ENCODE measurements at places on chromosomes 3 and 15. TPM values are rescaled to one million over a fixed set of nuclear protein-coding genes. Genes with fewer than 3 reads are reported as not detected.

The ECE2 gene
- not detected for total RNA-seq

The ASTE1 gene
- total RNA-seq = 6.7 TPM

The TMCO5A gene
- not detected for total RNA-seq

The GOLGA8Q gene
- total RNA-seq = 0.75 TPM

The SLCO3A1 gene
- 1.7 TPM for total RNA-seq

The STARD9 gene
- total RNA-seq = 18.6 TPM

The TIGIT gene
- 0.09 TPM for total RNA-seq

GRCh38 chr3:129059311-129059958 is 1.1 kb upstream of the GP9 start:
- peaks cover 13% of the 10 kb centered on the region for H3K4me1 ChIP-seq
- H3K27ac ChIP-seq = no peak overlapping the region
- DNase-seq = peak; percentile 40
- H3K4me3 ChIP-seq = no peak overlapping the region
- H3K27me3 ChIP-seq = no peaks in the 10 kb centered on the region

- DNase-seq = peak; percentile 80
- no peaks in the 10 kb centered on the region for H3K27me3 ChIP-seq
- peaks cover 80% of the 10 kb centered on the region for H3K4me1 ChIP-seq
These were observed 36.0 kb downstream of the TM2D3 start for GRCh38 chr15:101615986-101616848.

GRCh38 chr3:39433642-39434041 is 27.1 kb downstream of the RPSA start:
- H3K36me3 ChIP-seq = no peaks in the 10 kb centered on the region
- DNase-seq = peak; percentile 66
- H3K27ac ChIP-seq = peak overlapping the region; percentile 51
- H3K4me3 ChIP-seq = no peak overlapping the region

DNA sequence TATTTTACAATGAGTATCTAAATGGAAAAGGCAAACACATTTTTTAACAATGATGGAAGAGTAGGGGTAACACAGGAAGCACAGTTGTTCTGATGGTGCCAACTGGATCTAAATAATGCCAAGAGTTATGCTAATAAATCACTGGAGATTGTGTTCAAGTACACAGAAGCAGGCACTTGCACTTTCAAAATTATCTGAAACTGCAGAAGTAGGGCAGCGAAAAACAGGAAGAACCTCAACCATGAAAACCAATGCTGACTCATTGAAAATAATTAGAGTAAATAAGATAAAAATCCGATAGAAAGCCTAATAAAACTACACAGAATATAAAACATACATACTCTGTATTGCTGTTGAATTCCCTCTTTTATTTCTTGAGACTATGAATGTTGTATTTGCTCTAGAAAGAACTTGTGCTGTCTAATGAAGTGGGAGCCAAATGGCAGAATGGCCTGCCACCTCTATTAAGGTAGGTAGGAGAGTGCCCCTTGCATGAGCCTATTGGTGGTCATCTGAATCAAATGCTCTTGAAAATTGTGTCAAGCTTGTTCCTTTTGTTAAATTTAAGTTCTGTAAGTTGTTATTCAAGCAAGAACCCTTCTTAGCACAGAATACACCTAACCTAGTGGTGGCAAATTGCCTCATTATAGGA is 93.7 kb downstream of the ABI3BP start:
- H3K4me3 ChIP-seq = no peak overlapping the region
- peaks cover 9% of the 10 kb centered on the region for H3K36me3 ChIP-seq
- H3K27me3 ChIP-seq = no peaks in the 10 kb centered on the region
- DNase-seq = peak; percentile 49

- peaks cover 13% of the 10 kb centered on the region for H3K27me3 ChIP-seq
- no peak overlapping the region for H3K4me3 ChIP-seq
- peaks cover 33% of the 10 kb centered on the region for H3K4me1 ChIP-seq
- no peaks in the 10 kb centered on the region for H3K36me3 ChIP-seq
- H3K27ac ChIP-seq = no peak overlapping the region
These were observed 2.3 kb upstream of the TYRO3 start for GRCh38 chr15:41556677-41557076.

- H3K36me3 ChIP-seq = no peaks in the 10 kb centered on the region
- no peak overlapping the region for H3K27ac ChIP-seq
- DNase-seq = no peak
- no peaks in the 10 kb centered on the region for H3K27me3 ChIP-seq
These were observed 396.3 kb downstream of the IL5RA start for GRCh38 chr3:2713923-2714322.

All from muscle of leg (tissue), 16 donors.